ENCODE measurements at places on chromosomes 1 and 21. TPM values are rescaled to one million over a fixed set of nuclear protein-coding genes. Genes with fewer than 3 reads are reported as not detected.

Gene TFF2
- not detected for total RNA-seq

Gene ATP1A4
- total RNA-seq = 0.08 TPM

Gene ARHGAP30
- total RNA-seq = 4.5 TPM

Gene MASP2
- total RNA-seq = not detected

Gene GNPAT
- total RNA-seq = 55.6 TPM

Gene SERTAD4
- total RNA-seq = 11.4 TPM

Gene LYPD8
- not detected for total RNA-seq

Gene ZNF683
- not detected for total RNA-seq

Gene NBPF19
- 7.1 TPM for total RNA-seq
